ENCODE measurements at places on chromosomes 2 and 18. TPM values are rescaled to one million over a fixed set of nuclear protein-coding genes. Genes with fewer than 3 reads are reported as not detected.

DNA sequence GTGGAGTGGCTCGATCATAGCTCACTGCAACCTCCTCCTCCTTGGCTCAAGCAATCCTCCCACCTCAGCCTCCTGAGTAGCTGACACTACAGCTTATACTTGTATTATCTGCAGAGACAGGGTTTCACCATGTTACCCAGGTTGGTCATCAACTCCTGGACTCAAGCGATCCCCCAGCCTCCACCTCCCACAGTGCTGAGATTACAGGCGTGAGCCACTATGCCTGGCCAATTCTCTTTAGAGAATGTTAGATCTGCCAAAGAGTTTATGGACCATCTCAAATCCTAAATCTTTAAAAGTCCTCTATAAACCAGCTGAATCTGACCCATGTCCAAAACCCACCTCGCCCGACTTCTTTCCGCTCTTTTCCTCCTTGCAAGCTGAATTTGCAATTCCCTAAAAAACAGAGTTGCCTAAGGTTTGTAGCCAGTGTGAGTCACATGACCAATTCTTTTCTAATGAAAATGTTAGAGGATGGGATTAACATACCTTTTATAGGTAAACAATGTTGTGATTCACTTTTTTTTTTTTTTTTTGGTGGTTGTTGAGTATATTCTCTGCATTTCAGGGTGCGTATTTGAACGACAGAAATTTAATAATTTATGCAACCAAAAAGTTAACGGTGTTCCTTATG, 2.4 kb upstream of the PMAIP1 start:
- H3K27ac ChIP-seq: no peak overlapping the region
- no peak overlapping the region for H3K4me3 ChIP-seq
- H3K27me3 ChIP-seq: no peaks in the 10 kb centered on the region

GRCh38 chr2:218031771-218032257, 29.0 kb upstream of the TNS1 start:
- no peaks in the 10 kb centered on the region for H3K36me3 ChIP-seq
- H3K27ac ChIP-seq: no peak overlapping the region
- peaks cover 7% of the 10 kb centered on the region for H3K4me1 ChIP-seq
- no peaks in the 10 kb centered on the region for H3K27me3 ChIP-seq

- H3K27ac ChIP-seq: no peak overlapping the region
- H3K36me3 ChIP-seq: no peaks in the 10 kb centered on the region
- no peak overlapping the region for H3K4me3 ChIP-seq
- DNase-seq: no peak
- H3K27me3 ChIP-seq: no peaks in the 10 kb centered on the region
- H3K4me1 ChIP-seq: no peaks in the 10 kb centered on the region
Measured at GRCh38 chr2:214676421-214677089, 132.9 kb downstream of the BARD1 start.

GRCh38 chr2:24009680-24010476, at the start of gene MFSD2B:
Gene MFSD2B, plus strand, starts transcription at chr2:24010085. Its CDS starts 12 bp downstream, at chr2:24010097.
- no peak for DNase-seq
- H3K27me3 ChIP-seq: peaks cover 10% of the 10 kb centered on the region
- H3K36me3 ChIP-seq: no peaks in the 10 kb centered on the region
- no peaks in the 10 kb centered on the region for H3K4me1 ChIP-seq
- no peak within 1 kb of the TSS for H3K4me3 ChIP-seq
- H3K27ac ChIP-seq: peak within 1 kb of the TSS; percentile 82

DNA sequence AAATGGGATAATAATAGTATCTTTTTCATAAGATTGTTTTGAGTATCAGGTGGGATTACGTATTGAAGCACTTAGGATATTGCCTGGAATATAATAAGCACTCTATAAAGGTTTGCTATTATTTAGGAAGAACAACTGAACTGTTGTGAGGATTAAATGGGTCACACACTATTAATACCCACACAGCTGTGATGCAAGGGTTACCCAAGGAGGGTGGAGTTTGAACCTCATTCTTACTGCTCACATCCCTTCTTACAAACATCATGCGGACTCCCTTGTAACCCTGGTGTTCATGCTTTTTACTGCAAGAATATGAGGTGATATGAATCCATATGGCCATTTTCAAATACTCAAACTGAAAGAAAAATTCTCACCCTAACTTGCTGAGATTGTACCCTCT, 113.5 kb downstream of the KCTD1 start:
- H3K27ac ChIP-seq: no peak overlapping the region
- no peaks in the 10 kb centered on the region for H3K27me3 ChIP-seq
- DNase-seq: no peak
- H3K4me1 ChIP-seq: no peaks in the 10 kb centered on the region

DNA sequence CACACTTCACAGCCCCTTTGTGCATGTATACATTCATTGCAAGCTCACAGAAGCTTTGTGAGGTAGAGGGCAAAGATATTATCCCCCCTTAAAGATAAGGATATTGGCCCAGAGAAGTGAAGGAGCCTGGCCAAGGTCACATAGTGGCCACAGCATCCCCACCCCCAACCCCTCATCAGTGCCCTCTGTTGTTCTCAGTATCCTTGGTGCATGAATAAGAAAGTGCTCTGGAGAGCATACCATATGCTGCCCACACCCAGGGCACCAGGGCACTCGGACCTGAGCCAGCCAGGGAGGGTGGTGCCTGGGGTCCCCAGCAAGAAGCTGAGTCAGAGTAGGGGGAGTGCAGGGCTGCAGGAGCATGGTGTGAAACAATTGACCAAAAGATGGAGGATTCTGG, 3.3 kb downstream of the DYSF start:
- no peak overlapping the region for H3K27ac ChIP-seq
- H3K36me3 ChIP-seq: no peaks in the 10 kb centered on the region
- DNase-seq: no peak

GRCh38 chr2:218860950-218861381, 1.4 kb downstream of the WNT6 start:
- no peak overlapping the region for H3K27ac ChIP-seq
- no peaks in the 10 kb centered on the region for H3K36me3 ChIP-seq
- no peak for DNase-seq
- peaks cover 39% of the 10 kb centered on the region for H3K27me3 ChIP-seq

DNA sequence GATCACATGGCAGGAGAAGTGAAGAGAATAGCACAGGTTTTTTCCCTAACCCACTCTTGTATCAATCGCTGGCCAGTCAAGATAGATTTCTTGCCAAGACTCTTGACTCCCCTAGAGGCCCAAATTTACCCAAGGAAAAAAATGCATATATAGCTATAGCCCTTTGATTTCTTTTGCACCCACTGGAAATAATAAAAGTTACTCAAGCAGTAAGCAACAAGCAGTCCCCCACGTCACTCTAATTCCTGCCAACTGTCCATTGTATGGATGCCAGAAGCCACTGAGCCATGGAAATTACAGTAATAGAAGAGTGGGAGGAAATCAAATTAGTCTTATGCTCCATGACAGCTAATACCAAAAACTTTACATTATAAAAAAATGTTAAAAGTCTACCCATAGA, 125.3 kb upstream of the SLC39A10 start:
- H3K36me3 ChIP-seq: no peaks in the 10 kb centered on the region
- H3K27me3 ChIP-seq: no peaks in the 10 kb centered on the region
- no peak for DNase-seq
- no peak overlapping the region for H3K27ac ChIP-seq
- peak overlapping the region; percentile 22 for H3K4me3 ChIP-seq

- DNase-seq: no peak
- H3K4me1 ChIP-seq: no peaks in the 10 kb centered on the region
- no peaks in the 10 kb centered on the region for H3K27me3 ChIP-seq
Measured at GRCh38 chr18:70442933-70443332, 154.1 kb downstream of the SOCS6 start.

Gene TYMS
- total RNA-seq: 297 TPM

Gene GKN1
- not detected for total RNA-seq

DNA sequence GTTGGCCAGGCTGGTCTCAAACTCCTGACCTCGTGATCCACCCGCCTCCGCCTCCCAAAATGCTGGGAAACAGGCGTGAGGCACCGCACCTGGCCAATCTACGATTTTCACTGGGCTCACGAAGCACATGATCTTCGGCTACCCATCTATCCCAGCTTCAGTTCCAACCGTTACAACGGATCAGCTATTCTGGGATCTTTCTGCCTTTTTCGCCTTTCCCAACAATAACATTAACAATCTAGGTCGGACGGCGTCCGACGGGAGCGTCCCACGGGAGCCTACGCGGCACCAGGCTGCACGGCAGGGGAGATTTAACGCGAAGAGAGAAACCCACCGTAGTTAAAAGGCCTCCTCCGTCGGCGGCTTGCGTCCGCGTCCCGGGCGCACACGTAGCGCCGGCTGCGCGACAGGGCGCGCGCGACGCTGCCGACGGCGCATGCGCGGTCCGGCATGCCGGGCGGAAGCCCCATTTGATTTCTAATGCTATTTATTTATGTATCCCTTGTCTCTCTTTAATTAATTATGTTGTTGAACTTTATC, at the start of gene MSL3B:
MSL3B (minus strand) TSS at position 394 of the 540 bp plus-strand sequence.
- H3K4me1 ChIP-seq: no peaks in the 10 kb centered on the region
- H3K4me3 ChIP-seq: peak within 1 kb of the TSS; percentile 72
- H3K36me3 ChIP-seq: no peaks in the 10 kb centered on the region
- H3K27ac ChIP-seq: peak within 1 kb of the TSS; percentile 51
- DNase-seq: peak; percentile 73

Gene SPTBN1
- total RNA-seq: 38.4 TPM

GRCh38 chr18:13406049-13406615, 187.6 kb downstream of the LDLRAD4 start:
- H3K27me3 ChIP-seq: no peaks in the 10 kb centered on the region
- no peak for DNase-seq
- no peaks in the 10 kb centered on the region for H3K36me3 ChIP-seq
- H3K4me1 ChIP-seq: no peaks in the 10 kb centered on the region
- no peak overlapping the region for H3K4me3 ChIP-seq

Gene INSIG2
- 13.4 TPM for total RNA-seq

Gene CD8B
- total RNA-seq: 273 TPM

Gene PLEKHB2
- total RNA-seq: 47.7 TPM

- H3K27me3 ChIP-seq: no peaks in the 10 kb centered on the region
- no peak for DNase-seq
- H3K4me1 ChIP-seq: no peaks in the 10 kb centered on the region
- no peak overlapping the region for H3K4me3 ChIP-seq
- no peak overlapping the region for H3K27ac ChIP-seq
- no peaks in the 10 kb centered on the region for H3K36me3 ChIP-seq
Measured at GRCh38 chr18:13520306-13520705, 206.1 kb downstream of the FAM210A start.

DNA sequence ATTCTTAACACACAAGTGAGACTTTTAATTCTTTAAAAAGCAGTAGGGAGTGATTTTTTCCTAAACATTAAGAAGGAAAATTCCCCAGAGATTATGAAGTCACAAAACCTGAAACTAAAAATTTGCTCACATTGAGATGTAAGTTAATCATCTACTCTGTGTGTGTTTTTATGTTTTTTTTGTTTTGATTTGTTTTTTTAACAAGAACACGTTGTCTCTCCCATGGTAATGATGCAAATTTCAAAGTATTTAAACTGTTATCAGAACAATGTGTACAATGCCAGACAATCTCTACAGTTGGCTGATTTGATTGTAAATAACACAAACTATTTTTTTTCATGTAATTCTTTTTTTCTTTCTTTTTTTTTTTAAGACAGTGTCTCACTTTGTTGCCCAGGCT, 71.5 kb downstream of the COLEC12 start:
- H3K27me3 ChIP-seq: no peaks in the 10 kb centered on the region
- H3K4me1 ChIP-seq: no peaks in the 10 kb centered on the region
- no peak overlapping the region for H3K4me3 ChIP-seq

GRCh38 chr2:236855866-236856847, 229.5 kb upstream of the COPS8 start:
- DNase-seq: no peak
- H3K27me3 ChIP-seq: no peaks in the 10 kb centered on the region
- H3K4me1 ChIP-seq: no peaks in the 10 kb centered on the region
- H3K4me3 ChIP-seq: no peak overlapping the region
- no peak overlapping the region for H3K27ac ChIP-seq
- H3K36me3 ChIP-seq: no peaks in the 10 kb centered on the region

DNA sequence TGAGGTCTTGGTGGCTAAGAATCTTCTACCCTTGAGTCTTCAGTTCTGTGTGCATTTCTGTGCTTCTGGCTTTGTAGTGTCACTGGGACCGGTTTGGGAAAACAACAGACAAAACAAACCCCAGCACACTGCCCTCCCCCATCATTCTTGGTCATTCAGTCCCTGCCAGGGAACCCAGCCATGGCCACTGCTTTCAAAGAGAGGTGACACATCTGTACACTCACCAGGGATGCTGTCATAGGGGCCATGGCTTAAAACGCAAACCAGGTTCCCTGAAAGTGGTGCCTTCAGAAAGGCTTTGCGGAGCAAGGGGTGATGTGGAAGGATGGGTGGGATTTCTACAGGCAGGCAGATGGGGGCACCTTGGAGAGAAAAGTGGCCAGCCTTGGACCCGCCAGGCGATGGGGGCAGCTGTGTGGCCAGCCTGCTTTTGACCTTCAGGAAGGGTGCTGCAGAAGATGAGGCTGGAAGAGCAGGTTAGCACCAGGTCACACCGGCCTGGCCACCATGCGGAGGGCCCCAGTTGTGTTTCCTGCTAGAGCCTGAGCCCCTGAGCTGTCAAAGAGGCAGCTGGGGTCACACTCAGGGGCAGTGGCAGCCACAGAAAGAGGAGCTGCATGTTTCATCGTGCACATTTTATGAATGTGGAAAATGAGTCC, 101.3 kb downstream of the INHBB start:
- no peaks in the 10 kb centered on the region for H3K4me1 ChIP-seq
- H3K27me3 ChIP-seq: no peaks in the 10 kb centered on the region
- no peak overlapping the region for H3K27ac ChIP-seq
- no peak overlapping the region for H3K4me3 ChIP-seq
- DNase-seq: no peak
- no peaks in the 10 kb centered on the region for H3K36me3 ChIP-seq

DNA sequence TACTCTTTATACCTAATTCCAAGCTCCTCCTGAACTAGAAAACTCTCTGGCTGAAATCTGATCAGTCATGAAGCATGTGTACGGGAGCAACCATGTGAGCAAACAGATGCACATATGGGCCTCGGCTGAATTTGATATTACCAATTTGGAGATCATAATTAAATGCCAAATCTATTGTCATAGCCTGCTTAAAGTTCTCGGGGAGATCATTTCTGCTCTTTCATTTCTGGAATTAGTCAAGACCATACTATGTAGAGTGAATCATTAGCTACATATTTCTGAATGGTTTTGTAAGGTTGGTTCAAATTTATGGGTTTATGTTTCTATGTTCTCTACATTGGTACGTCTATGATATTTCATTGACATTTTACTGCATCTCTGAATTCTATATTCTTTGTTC, 205.5 kb downstream of the UBE2E3 start:
- H3K27ac ChIP-seq: no peak overlapping the region
- H3K36me3 ChIP-seq: no peaks in the 10 kb centered on the region
- no peaks in the 10 kb centered on the region for H3K27me3 ChIP-seq
- no peak overlapping the region for H3K4me3 ChIP-seq
- H3K4me1 ChIP-seq: no peaks in the 10 kb centered on the region
- no peak for DNase-seq

- H3K36me3 ChIP-seq: no peaks in the 10 kb centered on the region
- no peak overlapping the region for H3K27ac ChIP-seq
- H3K4me3 ChIP-seq: no peak overlapping the region
Measured at GRCh38 chr2:1489486-1489885, 76.2 kb downstream of the TPO start.

- H3K27ac ChIP-seq: no peak overlapping the region
- H3K4me3 ChIP-seq: no peak overlapping the region
- H3K36me3 ChIP-seq: no peaks in the 10 kb centered on the region
- no peak for DNase-seq
- H3K27me3 ChIP-seq: no peaks in the 10 kb centered on the region
- no peaks in the 10 kb centered on the region for H3K4me1 ChIP-seq
Measured at GRCh38 chr2:203586696-203587095, 51.6 kb upstream of the RAPH1 start.

GRCh38 chr2:238689871-238690389, 158.0 kb upstream of the TWIST2 start:
- H3K27ac ChIP-seq: no peak overlapping the region
- no peaks in the 10 kb centered on the region for H3K4me1 ChIP-seq
- no peak for DNase-seq
- no peaks in the 10 kb centered on the region for H3K36me3 ChIP-seq
- no peaks in the 10 kb centered on the region for H3K27me3 ChIP-seq
- no peak overlapping the region for H3K4me3 ChIP-seq
